ENCODE measurements at places on chromosomes 7 and 10.
A peak's percentile ranks its signal among the peaks of the same experiment; 100 is the strongest.

DNA sequence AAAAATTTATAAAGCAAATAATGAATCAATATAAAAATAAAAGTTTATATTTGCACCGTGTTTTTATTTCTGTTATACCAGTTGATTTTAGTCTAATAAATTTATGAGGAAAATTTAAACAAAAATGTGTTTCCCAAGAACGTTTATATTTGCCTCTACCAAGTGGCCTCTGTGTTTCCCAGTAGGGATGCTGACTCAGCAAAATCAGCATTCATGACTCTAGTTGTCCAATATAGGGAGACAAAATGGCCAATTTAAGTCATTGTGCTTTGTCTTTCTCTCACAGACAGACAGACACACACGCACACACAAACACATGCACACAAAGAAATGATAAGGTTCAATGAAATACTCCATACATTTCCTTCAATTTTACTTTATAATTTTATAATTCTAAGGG lies 942.5 kb upstream of the ZWINT start:
- no peak for DNase-seq

- no peak for DNase-seq
Observed at GRCh38 chr7:104185346-104185745, 22.5 kb downstream of the ORC5 start.

DNA sequence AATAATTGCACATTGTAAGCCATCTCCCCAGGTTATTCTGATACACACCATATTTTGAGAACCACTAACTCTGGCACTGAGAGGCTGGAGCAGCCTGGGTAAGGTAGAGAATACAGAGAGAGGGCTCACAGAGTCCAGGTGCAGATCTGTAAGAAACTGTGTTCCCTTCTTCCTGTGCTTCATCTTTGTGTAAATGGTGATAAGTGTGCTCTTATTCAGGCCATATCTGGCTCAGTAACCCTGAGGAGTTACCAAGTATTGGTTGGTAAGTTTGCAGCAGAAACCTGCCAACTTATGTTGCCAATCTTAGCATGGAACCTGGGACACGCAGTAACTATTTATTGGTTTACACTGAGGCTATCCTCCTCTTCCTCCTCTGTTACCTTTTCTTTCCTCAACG lies 16.2 kb upstream of the ICA1 start:
- DNase-seq: no peak

DNA sequence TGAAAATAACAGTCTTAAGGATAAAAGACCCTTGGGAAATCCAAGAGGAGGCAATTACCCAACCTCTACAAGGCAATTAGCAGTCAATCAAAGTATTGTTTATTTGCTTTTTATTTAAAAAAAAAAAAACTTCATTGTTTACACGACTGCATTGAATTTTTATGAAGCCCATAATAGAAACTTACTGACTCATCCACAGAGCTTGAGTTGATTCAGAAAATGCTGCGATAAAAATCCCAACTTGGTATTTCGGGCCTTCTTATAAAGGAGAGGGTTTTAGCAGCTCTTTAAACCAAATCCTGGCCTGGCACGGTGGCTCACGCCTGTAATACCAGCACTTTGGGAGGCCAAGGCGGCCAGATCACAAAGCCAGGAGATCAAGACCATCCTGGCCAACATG lies 69.2 kb upstream of the PALS2 start:
- DNase-seq: peak; percentile 5

DNA sequence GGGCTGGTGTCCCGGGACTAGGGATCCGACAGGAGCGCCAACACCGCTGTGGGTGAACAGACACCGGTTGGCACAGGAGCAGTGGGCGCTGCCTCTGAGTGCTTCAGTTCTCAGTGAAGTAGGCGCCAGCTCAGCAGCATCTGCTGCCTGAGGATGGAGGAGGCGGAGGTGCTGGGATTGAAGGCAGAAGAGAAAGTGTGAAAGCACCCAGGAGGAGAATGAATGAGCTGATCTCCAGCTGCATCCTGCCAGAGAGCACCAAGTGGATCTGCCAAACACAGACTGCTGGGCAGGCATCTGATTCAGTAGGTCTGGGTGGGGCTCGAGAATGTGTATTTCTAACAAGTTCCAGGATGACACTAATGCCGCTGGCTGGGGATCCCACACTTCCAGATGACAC lies 74.5 kb downstream of the LANCL2 start:
- no peak for DNase-seq

DNA sequence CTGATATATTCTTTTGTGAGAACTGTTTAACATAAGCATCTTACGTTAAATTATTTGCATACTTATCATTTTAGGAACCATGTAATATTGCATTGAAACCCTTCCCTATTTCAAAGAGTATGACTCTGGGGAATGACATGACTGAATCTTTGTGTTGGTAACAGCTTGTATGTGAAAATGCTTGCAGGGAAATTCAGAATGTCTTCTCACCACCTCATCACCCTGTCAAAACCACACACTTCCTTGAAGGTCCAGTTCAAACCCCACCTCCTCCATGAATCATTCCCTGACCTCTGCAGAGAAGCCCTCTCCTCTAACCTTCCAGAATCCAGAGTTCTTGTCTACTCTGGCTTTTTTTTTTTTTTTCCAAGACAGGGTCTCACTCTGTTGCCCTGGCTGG lies 26.3 kb upstream of the NKX2-3 start:
- DNase-seq: no peak

- no peak for DNase-seq
Observed at GRCh38 chr7:103521937-103522336, 75.9 kb upstream of the SLC26A5 start.

DNA sequence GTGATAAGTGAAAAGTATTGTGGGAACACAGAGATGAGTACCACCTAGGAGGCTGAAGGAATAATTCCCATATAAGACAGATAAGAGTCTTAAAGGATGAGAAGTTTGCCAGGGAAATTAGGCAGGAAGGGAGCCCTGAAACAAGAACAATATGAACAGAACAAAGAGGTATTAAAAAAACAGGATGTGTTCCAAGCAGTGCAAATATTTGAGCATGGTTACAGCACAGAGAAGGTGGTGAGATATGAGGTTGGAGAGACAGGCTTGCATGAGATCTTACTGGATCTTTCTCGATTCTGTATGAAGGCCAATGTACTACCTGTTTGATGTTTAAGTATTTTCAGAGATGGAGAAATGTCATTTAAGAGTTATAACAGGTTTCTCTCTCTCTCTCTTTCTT lies 20.3 kb downstream of the TAC1 start:
- DNase-seq: no peak

GRCh38 chr7:22863156-22863899 lies 40.7 kb upstream of the TOMM7 start:
- peak; percentile 45 for DNase-seq

DNA sequence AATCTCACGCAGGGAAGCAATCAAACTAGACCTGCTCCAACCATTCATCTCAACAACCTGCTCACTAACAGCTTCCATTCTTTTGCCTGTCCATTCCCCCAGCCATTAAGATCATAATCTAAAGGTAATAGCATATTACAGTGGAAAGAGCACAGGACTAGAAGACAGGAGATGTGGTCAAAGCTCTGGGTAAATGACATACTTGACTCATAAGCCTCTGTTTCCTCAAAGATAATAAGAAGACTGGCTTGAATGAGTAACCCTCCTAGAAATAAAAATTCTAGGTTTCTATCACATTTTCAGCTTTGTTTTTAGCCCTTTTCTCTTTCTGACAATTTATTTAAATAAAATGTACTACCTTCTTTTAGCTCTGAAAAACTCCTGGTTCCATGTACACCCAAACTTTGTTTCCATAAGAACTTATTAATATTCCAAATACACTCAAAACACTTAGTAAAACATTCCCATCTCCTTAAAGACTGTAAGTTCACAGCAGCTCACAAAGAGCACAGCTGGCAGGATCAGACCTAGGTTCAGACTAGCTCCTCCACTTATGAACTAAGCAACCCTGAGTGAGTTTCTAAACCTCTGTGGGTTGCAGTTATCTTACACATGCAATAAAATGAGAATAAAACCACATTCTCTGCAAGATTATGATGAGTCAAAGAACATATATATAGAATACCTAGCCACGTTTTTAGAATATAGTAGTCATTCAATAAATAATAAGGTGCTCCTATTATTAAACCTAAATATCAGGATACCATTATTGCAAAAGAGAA lies 11.6 kb downstream of the FAM204A start:
- no peak for DNase-seq

GRCh38 chr7:44043902-44044301 lies 600 bp upstream of the DBNL start:
- DNase-seq: no peak

DNA sequence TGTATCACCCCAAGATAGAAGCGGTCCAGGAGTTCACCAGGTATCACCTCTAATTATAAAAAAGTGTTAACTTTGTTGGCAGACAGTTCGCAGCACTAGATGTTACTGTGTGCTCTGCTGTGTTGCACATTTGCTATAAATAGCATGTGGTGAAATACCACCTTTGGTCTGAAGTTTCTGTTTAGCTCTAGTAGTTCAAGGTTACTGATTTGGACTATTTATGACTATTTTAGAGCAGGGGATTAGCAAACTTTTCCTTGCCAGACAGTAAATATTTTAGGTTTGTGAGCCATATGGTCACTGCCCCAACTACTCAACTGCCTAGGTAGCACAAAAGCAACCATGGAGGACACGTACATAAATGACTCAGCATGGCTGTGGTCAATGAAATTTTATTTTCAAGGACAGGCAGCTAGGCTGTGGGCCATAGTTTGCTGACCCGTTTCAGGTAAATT lies 16.5 kb downstream of the DENND10 start:
- DNase-seq: peak; percentile 65

DNA sequence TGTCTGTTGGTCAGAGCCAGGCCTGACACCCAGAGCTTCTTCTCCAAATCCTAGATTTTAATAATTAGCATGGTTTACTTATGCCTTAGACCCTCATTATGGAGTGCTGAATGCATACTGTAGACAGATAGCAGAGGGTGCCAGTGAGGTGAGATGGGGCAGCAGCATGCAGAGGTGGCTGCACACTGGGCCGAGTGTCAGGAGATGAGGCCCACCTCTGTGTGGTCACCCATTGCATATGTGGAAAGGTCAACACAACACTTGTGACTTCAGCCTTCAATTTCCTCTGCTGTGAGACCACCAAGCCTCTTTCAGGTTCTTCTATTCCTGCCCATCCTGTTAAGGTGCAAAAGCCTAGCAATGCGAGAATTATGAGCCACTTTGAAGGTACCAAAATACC lies 39.7 kb upstream of the NMT2 start:
- DNase-seq: no peak

DNA sequence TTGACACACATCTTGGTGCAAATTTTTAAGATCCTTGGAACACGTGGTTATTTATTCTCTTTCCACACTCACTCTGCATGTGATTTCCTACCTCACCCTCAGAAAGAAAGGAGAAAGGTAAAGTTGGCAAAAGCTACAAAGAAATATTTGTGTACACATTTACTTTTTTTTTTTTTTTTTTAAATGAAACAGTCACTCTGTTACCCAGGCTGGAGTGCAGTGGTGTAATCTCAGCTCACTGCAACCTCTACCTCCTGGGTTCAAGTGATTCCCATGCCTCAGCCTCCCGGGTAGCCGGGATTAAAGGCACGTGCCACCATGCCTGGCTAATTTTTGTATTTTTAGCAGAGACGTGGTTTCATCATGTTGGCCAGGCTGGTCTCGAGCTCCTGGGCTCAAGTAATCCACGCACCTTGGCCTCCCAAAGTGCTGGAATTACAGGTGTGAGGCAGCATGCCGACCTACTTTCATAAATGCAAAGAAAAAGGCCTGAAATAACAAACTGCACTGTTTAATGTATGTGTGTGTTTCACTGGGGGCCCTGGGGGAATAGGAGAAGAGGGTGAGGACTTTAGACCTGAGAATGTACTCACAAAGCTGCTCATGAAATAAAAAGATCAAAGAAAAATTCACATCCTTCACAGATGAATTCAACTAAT lies 71.6 kb upstream of the GRID1 start:
- no peak for DNase-seq

DNA sequence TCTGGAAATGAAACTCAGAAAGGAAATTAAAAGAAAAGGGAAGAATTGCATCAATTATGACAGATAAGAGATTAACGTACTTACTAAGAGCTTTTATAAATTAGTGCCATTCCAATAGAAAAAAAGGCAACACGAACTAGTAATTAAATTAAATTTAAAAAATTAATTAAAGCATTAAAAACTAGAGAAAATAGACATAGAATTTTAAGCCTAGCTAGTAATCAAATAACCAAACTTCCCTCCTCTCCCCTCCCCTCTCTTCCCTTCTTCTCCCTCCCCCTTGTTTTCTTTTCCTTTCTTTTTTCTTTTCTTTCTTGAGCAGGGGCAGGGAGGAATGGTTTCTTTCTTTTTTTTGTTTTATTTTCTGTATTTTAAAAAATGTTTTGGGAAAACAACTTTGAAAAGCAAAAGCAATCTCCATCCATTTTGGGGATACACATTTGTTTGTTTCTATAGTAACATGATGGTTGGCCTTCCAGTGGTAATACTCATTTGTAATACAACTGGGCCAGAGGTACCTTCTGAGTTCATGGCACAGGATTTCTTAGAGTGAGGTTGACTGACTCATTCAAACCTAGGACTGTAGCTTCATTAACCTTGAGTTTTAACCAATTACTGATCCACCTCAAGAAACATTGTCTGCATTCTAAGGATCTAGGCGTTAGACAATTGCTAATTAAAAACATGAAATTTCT lies 132.6 kb downstream of the ST7 start:
- peak; percentile 48 for DNase-seq

Measured in ELR (cell line).